ENCODE measurements at places on chromosomes 4 and X. TPM values are rescaled to one million over a fixed set of nuclear protein-coding genes. Genes with fewer than 3 reads are reported as not detected.

Gene ART3
- polyA plus RNA-seq = 0.99 TPM

Gene SPOCK3
- polyA plus RNA-seq = 22.4 TPM

Gene NDST3
- 0.85 TPM for polyA plus RNA-seq

Gene ADGRA3
- 51.5 TPM for polyA plus RNA-seq

Gene OR13H1
- polyA plus RNA-seq = not detected

- H3K4me3 ChIP-seq = no peak overlapping the region
- no peak for DNase-seq
- no peaks in the 10 kb centered on the region for H3K4me1 ChIP-seq
- peaks cover 44% of the 10 kb centered on the region for H3K36me3 ChIP-seq
- H3K27me3 ChIP-seq = no peaks in the 10 kb centered on the region
- H3K27ac ChIP-seq = no peak overlapping the region
Observed at GRCh38 chr4:183645326-183645725, 13.7 kb downstream of the RWDD4 start.

DNA sequence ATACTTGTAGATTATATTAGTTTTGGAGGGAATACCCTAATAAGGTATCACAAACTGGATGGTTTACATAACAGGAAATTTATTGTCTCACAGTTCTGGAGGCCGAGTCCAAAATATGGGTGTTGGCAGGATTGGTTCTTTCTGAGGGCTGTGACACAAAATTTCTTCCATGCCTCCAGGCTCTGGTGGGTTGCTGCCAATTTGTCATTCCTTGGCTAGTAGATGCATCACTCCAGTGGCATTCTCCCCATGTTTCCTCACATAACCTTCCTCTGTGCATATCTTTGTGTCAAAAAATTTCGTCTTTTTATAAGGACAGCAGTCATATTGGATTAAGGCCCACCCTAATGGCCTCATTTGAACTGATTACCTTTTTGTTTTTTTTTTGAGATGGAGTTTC, 49.3 kb downstream of the APELA start:
- H3K36me3 ChIP-seq = no peaks in the 10 kb centered on the region
- no peak for DNase-seq
- no peaks in the 10 kb centered on the region for H3K4me1 ChIP-seq
- H3K27ac ChIP-seq = no peak overlapping the region
- H3K27me3 ChIP-seq = no peaks in the 10 kb centered on the region

- no peak overlapping the region for H3K27ac ChIP-seq
- no peaks in the 10 kb centered on the region for H3K36me3 ChIP-seq
- no peak for DNase-seq
- H3K4me3 ChIP-seq = no peak overlapping the region
Observed at GRCh38 chrX:39823854-39824253, 273.9 kb downstream of the BCOR start.

Measured in large intestine (tissue), 12 donors.